Fibroblast of the aortic adventitia (primary cell): ENCODE measurements at places on chromosomes 6 and 20.

DNA sequence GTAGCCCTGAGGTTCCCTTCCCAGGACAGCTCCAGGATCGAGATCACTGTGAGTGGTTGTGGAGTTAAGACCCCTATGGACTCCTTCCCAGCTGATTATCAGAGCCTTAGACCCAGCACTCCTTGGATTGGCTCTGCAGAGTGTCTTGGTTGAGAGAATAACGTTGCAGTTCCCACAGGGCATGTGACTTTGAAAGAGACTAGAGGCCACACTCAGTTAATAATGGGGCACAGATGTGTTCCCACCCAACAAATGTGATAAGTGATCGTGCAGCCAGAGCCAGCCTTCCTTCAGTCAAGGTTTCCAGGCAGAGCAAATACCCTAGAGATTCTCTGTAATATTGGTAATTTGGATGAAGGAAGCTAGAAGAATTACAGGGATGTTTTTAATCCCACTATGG lies 5.2 kb upstream of the BTN2A2 start:
- no peak for DNase-seq

- no peak for DNase-seq
Measured at GRCh38 chr6:55676736-55677135, 97.7 kb upstream of the HMGCLL1 start.

DNA sequence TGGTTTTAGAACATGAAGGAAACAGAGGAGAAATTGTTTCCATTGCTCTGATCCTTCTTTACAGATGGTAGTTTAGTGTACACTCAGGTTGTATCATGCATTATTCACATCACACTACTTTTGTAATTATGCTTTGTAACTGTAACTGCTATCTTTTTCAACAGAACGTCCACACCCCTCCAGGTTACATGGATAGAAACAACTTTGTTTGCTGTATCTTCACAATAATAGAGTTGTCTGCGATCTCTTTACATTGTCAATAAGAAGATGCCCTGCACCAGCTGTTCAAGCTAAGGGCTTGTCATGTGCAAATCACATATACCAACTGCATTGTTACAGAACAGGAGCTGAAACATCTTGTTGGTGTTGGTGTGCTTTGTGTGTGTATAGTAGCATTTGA lies 67.9 kb upstream of the MAP7 start:
- no peak for DNase-seq

DNA sequence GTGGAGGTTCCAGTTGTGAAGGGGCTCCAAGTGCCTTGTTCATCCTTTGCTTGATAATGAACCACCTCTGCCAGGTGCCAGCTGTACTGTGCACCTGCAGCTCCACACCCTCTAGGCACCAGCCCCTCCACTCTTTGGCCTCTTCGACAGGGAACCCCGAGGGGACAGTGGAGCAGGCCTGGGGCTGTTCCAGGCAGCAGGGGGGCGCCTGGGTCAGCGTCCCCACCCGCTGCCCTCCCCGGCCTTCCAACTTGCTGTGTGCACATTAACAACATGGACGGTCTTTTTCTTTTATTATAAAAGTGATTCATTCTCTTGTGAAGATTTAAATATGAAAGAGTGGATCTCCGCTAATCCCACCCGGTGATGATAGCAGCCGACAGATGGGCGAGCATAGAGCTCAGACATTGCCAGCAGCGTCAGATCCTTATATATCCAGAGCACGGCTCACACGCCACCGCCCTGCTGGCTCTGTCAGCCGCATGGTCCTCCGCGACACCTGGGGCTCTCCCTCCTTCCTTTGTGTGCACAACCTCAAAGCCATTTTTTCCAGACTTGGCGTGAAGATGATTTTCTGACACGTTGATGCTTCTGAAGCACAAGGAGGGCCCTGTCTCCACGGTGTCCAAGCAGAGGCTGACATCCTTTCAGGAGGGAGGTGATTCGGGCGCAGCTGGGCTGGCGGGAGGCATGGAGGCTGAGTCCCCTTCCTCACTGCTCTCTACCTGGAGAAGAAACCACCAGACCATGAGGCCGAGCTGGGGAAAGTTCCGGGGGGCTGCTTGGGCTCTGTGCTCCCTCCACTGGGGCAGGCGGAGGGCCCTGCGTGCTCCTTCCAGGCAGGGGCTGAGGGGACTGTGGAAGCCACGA lies 22.2 kb upstream of the MRGBP start:
- DNase-seq = no peak

GRCh38 chr6:21459641-21460040 lies 133.9 kb upstream of the SOX4 start:
- no peak for DNase-seq

DNA sequence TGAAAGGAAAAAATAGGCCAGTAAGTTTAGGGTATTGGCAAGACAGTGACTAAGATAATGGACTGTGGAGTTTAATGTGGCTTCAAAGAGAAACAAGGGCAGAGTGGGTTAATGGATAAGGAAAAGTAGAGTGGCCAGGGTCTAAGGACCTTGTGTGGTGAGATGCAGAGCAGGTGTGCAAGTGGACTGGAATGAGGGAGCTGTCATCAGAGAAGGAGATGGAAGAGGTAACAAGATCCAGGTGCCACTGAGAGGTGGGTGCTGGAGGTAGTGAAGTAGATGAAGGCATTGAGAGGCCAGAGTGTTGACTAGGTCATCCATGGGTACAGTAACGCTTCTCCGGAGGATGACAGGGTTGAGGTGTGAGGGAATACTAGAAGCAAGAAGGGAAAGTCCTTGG lies 136.1 kb downstream of the QRSL1 start:
- DNase-seq = no peak

- DNase-seq = peak; percentile 6
Measured at GRCh38 chr6:43221046-43221972, 8.0 kb downstream of the DNPH1 start.

- DNase-seq = no peak
Measured at GRCh38 chr20:6685181-6685582, 82.3 kb upstream of the BMP2 start.

DNA sequence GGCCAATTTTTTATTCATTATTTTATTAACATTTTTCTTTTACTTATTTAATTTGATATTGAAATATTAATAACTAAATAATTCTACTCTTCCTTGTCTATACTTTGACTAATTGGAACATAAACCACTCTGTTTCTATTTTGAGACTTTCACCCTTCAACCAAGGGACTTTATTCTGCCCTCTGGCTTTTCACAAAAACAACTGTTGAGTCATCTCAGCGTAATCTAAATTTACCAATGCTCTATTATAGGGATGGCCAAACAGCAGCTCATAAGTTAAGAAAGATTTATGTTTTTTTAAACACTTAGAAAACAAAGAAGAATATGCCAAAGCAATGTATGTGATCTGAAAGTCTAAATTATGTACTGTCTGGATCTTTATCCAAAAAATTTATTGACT lies 46.7 kb downstream of the DOP1A start:
- peak; percentile 21 for DNase-seq

DNA sequence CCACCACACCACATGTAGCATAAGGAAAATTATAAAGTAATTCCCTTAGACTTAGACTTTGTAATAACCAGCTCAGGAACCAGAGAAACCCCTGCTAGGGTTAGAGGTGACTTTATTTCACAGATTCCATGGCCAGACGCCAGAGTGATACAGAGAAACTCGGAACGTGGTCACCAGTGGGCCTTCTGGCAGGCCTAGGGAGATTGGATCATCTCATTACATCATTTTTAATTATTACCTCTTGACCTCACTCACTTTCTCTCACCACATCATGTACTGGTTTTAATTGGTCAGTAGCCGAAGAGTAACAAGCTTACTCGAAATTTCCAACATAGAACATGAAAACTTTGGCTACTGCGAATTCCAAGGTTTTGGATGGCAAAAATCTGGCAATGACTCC lies 72.9 kb downstream of the BMP6 start:
- DNase-seq = no peak

DNA sequence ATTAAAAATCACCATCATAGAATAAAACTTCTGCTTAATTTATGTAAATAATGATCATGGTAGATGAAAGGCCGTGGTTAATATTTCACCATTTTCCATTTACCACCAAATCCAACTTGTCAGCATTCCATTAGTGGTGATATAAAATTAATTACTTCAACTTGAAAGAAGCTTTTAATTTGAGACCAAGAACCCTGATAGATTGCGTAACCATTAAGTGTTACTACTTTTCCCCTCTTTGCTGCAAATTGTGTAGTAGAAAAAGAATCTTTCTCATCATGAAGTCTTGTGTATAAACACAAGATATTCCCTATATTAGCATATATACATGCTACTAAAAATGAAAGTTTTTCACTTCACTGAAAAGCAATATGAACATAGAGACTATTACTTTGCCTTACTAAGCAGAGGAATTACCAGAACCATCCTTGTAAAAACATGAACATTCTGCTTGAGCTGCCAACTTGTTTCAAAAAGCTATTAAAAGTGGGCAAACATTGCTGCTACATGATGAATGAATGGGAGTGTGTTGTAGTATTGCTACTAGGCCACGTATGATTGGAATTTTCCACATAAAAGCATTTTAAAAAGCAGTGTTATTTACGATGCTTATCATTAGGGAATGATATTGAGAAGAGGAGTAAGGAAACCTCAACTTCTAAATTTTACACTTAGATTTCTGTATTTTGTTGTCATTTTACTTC lies 35.0 kb downstream of the STX11 start:
- DNase-seq = peak; percentile 25

DNA sequence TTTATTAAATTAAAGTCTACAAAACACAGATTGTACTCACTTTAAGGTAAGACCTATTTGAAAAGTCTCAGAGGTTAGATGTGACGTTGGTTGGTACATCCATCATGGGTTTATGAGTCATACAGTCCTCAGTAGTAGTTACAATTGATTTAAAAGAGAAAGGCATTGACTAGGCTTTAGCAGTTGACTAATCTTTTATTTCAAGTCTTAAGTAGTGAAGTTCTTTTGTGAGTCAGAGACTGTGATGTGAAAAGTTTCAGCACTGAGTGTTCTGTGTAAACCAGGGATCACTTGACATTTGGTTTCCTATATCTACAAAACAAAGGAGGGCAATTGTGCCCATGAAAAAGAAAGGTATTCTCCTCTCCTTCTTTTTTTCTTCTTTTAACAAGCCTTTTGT lies 221.3 kb downstream of the GRIK2 start:
- DNase-seq = peak; percentile 44

DNA sequence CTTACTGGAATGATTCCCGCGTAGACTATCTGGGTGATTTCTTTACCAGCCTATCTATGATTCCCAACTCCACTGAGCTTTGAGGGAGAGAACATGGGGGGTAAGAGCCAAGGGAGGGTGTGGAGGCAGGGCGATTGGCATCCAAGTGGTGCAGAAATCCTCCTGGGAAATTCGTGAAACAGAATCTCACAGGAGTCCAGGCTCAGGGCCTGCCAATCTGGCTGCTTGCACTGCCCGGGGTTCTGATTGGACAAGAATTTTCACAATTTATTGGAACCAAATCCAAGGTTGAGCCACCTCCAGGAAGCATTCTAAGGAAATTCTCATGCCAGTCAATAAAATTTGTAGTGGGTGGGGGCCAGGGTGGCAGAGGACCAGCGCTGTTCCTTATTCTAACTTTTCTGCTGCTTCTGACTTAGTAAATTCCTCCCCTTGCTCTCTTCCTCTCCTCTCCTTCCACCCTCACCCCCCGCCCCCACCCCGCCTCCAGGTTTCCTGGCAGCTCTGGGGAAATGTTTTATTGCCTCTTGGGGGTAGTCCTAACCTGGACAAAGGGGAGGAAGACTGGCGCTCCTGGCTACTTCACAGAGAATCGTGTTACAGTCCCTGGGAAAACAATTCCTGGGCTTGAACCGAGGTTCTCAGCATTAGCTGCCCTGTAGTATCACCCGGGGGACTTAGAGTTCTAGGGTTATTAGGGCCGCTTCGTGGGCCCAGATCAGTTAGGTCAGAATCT lies 3.1 kb downstream of the BMP6 start:
- peak; percentile 46 for DNase-seq

GRCh38 chr20:58640446-58640845 lies 10.6 kb upstream of the STX16 start:
- peak; percentile 22 for DNase-seq

GRCh38 chr6:22363714-22364239 lies 66.9 kb upstream of the PRL start:
- DNase-seq = peak; percentile 22

DNA sequence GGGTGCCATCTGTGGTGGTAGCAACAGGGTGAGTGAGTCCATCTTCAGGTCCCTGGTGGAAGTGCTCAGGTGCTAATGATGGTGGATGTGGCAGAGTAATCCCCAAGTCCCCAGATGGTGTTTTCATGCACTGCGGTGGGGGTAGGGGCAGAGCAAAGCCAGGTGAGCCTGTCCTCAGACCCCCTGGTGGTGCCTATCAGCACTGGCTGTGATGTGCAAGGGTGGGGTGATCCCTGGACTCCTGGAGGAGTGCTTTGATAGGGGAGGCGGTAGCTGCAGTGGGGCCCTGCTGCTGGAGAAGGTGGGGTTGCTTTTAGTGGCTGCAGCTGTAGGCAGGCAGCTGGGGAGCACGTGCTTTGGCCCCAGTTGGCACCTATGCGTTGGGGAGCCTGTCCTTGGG lies 70.8 kb downstream of the CCDC170 start:
- DNase-seq = no peak

DNA sequence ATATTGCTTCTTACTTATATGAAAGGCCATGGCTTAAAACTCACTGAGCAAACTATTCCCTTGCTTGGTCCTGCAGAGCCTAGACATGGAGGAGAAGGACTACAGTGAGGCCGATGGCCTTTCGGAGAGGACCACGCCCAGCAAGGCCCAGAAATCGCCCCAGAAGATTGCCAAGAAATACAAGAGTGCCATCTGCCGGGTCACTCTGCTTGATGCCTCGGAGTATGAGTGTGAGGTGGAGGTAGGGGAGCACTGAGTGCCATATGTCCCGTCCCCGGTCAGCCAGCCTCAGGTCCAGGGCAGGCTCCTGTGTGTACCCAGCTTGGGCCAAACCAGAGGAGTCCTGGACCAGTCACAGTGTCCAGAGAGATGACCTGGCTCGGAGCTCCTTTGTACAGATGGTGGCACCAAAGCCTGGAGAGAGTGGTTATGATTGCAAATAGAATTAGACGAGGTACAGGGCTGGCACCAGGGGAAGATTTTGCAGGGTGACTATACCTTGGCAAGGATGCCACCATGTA lies 21.0 kb downstream of the EPB41L1 start:
- DNase-seq = no peak

- DNase-seq = no peak
Measured at GRCh38 chr20:17673084-17673483, 9.0 kb downstream of the RRBP1 start.

DNA sequence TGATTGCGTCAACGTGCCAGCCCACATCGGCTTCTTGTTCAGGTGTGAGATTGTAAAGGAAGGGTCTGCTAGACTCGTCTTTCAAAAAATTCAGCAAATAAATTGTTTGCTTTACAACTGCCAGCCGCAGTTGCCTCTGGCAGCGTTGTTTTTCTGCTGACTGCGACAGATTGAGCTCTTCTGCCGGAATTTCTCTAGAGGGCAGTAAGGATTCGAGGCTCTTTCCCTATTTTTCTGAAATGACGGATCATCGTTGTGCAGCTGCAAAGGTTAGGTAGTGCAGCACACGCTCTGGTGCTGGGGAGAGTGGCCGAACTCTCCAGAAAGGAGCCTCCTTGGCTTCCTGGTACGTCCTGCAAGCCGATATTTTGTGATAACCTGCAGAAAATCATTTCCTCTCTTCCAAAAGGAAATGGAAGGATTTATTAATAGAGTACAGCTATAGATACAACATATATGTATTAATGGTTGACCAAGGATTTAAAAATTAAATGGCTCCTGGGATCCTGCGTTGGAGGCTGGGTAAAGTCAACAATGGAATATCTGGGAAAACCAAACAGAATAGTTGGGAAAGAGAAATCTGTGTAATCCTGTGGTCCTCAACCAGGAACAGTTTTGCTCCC lies 121.9 kb upstream of the ZFP64 start:
- DNase-seq = peak; percentile 13
